ENCODE measurements at places on chromosomes 1 and 21. TPM values are rescaled to one million over a fixed set of nuclear protein-coding genes. Genes with fewer than 3 reads are reported as not detected.

Gene LCE1C
- total RNA-seq, result 0.14 TPM

Gene KCNT2
- 0.85 TPM for total RNA-seq

DNA sequence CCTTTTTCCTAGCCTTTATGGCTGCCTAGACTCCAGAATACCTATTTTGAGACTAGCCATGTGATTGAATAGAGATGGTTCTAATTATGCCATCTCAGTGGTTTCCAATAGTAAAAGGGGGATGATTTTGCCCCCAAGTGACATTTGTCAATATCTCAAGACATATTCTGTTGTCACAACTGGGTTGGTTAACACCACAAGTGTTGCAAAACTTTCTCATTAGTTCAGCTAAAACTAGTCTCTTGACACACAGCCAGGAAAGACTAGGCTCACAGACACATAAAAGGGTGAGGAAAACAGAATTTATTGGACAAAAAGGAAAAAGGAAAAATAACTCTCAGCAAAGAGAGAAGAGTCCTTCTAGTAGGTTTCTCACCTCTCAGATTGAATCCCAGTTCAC, 39.9 kb upstream of the GBP5 start:
- no peak overlapping the region for H3K27ac ChIP-seq
- H3K4me3 ChIP-seq, result no peak overlapping the region
- no peaks in the 10 kb centered on the region for H3K4me1 ChIP-seq
- H3K27me3 ChIP-seq, result no peaks in the 10 kb centered on the region
- DNase-seq, result no peak

DNA sequence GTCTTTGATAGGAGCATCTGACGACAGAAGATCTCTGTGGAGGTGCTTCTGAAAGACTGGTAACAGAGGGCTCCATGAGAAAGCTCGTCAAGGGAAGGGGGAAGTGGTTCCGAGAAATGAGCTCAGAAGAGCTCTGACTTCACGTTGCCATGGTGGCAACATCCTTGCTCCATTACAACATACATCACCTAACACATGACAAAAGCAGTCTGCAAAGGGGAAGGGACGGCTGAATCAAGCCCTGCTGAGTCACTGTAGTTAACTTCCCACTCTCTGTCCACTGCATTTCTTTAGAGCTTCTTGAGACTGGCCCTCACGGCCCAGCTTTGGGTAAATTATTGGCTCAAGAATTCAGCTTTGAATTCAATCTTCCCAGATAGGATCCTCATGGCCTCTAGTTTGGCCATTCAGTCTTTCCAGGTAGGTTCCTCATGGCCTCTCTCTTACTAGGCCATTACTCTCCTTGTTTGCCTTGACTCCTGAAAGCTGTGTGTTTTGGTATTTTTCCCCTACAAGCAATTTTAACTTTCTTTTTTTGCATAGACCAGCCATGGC, 88.0 kb upstream of the ZNF648 start:
- no peaks in the 10 kb centered on the region for H3K36me3 ChIP-seq
- peak; percentile 16 for DNase-seq
- H3K27me3 ChIP-seq, result no peaks in the 10 kb centered on the region
- peak overlapping the region; percentile 43 for H3K27ac ChIP-seq

GRCh38 chr1:27940297-27940696, 5.5 kb downstream of the SMPDL3B start:
- H3K27me3 ChIP-seq, result no peaks in the 10 kb centered on the region
- H3K4me1 ChIP-seq, result peaks cover 5% of the 10 kb centered on the region
- no peaks in the 10 kb centered on the region for H3K36me3 ChIP-seq
- H3K27ac ChIP-seq, result no peak overlapping the region

Gene KCNJ15
- 1.1 TPM for total RNA-seq

DNA sequence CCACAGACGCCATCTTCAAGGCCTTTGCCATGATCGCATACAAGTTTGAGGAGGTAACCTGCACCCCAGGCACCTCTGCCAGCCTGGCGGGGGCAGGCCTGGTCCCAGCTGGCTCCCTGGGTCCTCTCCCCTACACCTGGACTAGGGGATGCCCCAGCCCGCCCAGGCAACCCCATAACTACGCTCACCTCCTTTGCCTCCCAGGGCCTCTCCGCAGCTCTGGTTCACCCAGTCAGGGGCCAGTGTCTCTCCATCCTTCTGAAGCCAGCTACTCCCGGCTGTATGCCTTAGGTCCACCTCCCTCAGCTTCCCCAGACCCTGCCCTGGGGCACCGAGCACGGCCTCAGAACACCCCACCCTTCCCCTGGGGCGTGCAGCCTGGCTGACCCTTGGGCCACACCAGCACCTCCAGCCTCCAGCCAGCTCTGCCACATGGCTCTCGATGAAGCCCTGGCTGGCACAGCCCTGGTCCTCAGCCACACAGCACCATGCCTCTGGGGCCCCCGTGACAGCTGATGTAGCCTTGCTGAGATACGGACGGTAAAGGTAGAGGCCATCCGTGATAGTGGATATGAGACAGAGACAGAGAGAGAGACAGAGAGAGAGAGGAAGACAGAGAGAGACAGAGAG, 80.4 kb upstream of the COL6A1 start:
- no peak for DNase-seq
- H3K4me3 ChIP-seq, result no peak overlapping the region
- H3K27me3 ChIP-seq, result no peaks in the 10 kb centered on the region
- H3K4me1 ChIP-seq, result no peaks in the 10 kb centered on the region
- H3K36me3 ChIP-seq, result peaks cover 50% of the 10 kb centered on the region
